ENCODE measurements at places on chromosomes 12 and 14.
A peak's percentile ranks its signal among the peaks of the same experiment; 100 is the strongest.

DNA sequence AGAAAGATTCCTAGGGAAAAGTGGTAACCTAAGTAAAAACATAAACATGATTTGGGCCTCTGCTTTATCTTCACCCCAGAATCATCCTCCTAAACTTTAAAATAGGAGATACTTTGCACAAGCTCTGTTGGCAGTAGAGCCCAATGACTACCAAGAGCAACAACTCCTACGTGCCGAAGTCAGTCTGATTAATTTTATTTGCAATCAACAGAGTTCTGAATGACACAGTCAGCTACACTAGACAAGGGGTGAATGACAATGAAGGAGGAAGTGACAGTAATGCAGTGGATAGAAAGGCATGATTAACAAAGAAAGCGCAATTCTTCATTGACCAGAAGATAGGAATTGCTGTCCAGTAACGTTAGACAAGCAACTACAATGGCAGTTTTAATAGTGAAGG lies 957.9 kb upstream of the USP15 start:
- no peak for DNase-seq

GRCh38 chr12:2259369-2259768 lies 206.6 kb downstream of the CACNA1C start:
- no peak for DNase-seq

DNA sequence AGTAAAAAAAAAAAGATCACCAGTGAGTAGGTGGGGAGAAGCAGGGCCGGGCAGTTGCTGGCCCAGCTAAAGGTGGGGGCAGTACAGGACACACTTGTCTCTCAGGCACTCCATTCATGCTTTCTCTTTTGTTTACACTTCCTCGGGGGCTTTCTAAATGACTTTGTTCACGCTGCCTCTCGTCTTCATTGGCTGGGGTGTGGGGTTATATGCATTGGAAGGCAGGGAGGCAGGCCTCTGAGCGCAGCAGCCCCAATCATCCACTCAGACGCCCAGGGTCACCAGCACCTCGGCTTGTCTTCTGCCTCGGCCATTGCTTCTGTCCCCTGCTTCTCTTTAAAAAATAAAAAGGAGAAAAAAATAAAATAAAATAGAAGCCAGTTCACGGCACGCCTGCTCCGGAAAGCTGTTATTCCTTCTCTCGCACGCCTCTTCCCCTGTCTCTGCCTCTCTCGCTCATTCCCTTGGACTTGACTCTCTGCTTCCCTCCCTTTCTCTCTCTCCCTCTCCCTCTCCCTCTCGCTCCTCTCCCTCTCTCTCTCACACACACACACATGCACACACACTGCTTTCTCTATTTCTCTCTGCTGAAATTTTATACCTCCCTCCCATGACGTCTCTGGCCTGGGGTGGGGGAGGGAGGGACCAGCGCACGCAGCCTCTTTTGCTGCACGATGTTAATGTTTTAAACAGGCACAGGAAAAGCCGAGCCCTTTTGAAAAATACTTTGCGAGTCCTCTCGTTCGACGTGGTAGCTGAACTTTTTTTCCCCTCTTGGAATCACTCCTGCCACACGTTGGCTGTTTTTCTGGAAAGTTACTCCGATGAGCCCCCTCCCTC lies at the start of gene TGFB3:
Gene TGFB3 (minus strand): TSS at position 570 of the 840 bp plus-strand sequence. CDS start 1,102 bp downstream, outside the sequence.
- DNase-seq: peak; percentile 83

DNA sequence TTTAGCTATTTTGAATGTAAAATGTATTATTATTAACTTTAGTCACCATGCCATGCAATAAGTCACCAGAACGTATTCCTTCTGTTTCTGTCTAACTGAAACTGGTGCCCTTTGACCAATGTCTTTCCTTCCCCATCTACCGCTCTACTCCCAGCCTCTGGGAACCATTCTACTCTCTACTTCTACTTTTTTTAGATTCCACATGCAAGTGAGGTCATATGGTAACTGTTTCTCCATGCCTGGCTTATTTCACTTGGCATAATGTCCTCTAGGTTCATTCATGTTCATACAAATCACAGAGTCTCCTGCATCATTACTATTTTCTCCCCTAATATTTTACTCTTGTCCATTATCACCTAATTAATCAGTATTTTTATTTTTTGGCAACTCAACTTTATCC lies 160.1 kb downstream of the TMX1 start:
- DNase-seq: no peak

GRCh38 chr12:33438851-33439586 lies 600 bp downstream of the SYT10 start:
- DNase-seq: peak; percentile 6

DNA sequence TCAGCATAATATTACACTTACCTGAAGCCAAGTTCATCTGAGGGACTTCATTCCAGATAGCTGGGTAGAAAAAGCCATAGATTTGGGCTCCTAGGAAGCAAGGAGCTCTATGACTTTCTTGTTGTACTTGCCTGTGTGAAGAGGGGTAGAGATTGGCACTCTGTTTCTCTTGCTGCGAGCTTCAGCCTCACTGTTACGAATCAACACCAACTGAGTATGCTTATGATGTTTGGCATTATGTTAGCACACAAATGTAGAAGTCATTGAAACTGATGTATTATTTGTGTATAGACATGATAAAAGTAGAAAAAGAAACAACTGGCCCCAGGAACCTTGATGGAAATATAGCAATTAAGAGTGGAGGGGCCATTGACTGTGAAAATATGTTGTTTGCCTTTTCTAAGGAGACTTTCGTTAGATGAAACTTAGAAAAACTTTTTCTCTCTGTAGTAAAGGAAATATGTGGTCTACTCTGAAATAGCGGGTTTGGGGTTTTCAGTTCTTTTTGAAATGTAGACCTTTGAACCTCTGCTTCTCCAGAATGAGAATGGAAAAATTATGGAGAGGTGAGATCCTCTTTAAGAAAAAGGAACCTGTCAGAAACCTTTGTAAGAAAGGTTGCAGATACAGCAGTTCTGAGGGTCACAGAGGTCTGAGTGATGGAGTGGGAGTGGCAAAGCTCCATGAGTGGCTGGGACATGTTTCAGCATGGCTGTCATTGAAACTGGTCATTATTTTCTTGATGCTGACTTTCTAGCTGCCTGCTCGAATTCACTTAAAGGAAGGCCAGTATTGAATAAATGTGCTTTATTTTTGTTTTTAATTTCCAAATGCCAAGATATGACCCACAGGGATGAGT lies 159.9 kb downstream of the GCH1 start:
- no peak for DNase-seq

- no peak for DNase-seq
Measured at GRCh38 chr12:8081251-8081920, 688 bp upstream of the NECAP1 start.

DNA sequence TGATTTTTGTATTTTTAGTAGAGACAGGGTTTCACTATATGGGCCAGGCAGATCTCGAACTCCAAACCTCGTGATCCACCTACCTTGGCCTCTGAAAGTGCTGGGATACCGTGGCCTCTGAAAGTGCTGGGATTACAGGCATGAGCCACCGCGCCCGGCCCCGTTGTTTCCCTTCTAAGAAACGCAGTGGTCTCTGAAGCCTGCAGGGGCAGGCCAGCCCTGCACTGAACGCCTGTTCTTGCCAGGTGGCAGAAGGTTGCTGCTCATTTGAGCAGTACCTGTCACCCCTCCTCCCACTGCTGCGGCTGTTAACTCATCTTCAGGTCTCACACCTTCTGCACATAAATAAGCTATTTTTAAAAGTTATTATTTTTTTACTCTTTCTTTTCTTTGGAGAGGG lies 24.3 kb downstream of the GPRC5A start:
- no peak for DNase-seq

DNA sequence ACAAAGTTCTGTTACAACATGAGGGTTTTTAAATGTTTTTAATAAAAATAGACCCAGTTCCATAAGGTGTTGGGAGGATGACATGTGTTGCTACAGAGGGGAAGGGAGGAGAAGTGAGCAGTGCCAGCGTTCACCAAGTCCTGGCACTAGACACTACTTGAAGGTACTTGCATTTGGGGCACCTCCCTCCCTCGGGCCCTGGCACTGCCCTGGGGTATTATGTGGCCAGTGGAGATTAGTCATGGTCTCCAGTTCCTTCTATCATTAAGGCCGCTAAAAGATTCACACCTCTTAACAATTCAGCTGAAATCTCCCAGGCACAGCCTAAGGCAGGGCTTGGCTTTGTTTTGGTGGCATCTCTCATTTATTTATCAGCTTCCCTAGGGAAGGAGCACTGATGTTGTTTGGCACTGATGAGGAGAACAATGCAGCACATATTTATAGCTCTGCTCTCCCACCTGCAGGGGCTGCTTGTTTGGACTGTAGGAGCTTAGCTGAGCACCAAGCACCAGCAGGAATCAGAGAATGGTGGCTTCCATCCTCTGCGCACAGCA lies 155.5 kb upstream of the NTF3 start:
- DNase-seq: no peak

DNA sequence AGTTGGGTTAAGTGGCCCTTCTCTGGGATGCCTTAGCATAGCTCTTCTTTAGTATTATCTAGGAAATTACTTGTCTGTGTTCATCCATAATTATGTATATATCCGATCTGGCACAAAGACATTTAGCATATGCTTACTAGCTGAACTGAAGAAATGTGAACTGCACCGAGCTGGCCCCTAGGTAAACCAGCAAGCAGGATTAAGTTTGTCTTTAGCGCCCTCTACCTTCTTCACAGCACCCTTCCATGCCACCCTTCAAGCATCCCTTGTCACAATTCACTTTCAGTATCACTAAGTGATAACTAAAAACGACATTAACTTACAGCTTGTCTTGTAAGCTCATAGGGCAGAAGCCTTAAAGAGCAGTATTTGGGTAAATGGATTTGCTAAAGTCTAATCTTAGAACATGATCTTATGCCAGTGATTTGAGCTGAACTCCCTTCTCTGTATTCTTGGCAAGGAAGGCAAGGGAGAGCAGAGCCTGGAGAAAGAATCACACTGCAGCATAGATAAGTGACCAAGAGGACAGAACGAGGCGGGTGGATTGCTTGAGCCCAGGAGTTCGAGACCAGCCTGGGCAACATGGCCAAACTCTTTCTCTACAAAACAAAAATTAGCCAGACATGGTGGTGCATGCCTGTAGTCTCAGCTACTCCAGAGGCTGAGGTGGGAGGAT lies 2.6 kb upstream of the HAL start:
- peak; percentile 47 for DNase-seq

GRCh38 chr14:74713395-74713735 lies 421 bp downstream of the FCF1 start:
- DNase-seq: no peak

- no peak for DNase-seq
Measured at GRCh38 chr12:11906286-11906935, 164.3 kb upstream of the BCL2L14 start.

DNA sequence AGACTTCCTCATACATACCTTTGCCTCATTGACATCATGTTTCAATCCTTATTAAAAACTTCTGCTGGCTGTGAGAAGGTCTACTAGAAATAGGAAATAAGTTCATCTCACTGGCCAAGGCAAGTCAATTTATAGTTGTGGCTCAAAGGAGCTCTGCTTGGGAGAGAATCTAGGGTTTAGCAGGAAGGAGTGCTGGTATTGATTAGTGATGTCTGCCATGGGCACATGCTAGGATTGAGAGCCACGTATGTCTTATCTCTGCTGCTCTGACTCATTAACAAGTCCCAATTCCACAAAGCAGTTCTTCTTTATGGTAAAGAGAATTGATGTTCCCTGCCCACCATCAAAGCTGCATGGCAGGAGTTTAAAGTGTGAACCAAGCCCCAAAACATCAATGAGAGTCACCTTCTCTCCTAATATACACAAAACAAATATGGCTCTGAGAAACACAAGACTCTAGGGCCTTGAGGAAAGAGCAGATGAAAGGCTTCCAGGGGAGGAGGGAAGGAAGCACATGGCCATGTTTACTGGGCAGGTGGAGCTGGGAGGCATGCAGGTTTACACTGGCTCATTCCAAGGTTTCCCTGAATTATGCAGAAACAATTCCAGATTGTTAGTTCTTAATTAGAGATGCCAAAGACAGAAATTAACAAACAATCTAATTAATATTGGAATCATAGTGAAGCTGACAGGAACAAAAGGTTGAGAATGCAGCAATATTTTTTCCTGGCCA lies 931.9 kb upstream of the TMEM132C start:
- no peak for DNase-seq

- DNase-seq: peak; percentile 74
Measured at GRCh38 chr12:113174461-113175384, 10.6 kb downstream of the DDX54 start.

DNA sequence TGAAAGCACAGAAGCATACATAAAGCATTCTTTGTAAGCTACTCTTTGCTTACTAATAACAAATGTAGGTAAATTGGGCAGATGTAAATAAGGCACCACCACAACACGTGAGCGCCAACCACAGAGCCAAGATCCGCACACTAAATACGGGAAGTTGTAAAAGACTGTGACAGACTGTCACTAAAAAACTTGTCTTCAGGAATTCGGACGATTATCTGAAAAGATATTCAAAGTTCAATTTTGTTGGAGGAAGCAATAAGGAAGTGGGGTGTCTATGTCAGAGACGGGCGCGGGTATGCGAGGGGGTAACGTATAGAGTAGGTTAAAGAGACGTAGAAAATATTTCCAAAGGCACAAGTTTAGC lies 1.5 kb upstream of the HSP90B1 start:
- no peak for DNase-seq

DNA sequence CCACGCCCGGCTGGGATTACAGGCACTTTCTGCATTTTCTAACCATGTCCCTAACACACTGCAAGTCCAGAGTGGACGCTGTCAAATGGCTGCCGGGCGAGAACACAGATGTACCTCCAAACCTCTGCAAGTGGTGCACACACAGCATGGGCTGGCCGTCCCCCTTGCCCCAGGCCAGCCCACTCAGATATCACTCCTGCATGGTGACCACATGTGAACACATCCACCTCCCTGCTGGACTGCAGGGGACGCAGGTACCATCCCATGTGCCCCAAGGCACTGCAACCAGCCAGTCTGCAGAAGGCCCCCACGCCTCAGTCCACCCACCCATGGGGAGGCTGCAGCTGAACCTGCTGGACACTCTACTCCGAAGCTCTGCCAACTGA lies 14.0 kb downstream of the BRF1 start:
- no peak for DNase-seq

GRCh38 chr12:122308811-122309210 lies 42.5 kb upstream of the VPS33A start:
- DNase-seq: no peak

DNA sequence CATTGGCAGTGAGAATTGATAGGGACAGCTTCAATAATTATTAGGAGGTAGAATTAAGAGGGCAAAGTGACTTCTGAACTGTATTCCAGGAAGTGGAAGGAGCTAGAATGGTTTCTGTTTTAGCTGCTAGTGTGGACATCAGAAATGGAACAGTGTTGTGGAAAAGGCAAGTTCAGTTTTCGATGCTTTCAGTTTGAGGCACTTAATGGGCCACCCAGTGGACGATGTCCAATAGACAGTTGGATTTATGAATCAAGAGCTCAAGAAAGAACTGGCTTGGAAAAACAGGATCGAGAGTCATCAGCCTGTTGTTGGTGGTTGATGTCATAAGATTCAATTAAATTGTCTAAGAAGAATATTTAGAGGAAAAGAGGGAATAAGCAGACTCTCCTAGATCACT lies 136.3 kb downstream of the DYRK2 start:
- no peak for DNase-seq

- no peak for DNase-seq
Measured at GRCh38 chr12:8123124-8123912, at the start of gene CLEC4A. CLEC4A (plus strand) TSS chr12:8123617; CDS start chr12:8123879, 262 bp downstream.

All from Daoy (cell line).